ENCODE measurements at places on chromosomes 1 and 21. TPM values are rescaled to one million over a fixed set of nuclear protein-coding genes. Genes with fewer than 3 reads are reported as not detected.
A peak's percentile ranks its signal among the peaks of the same experiment; 100 is the strongest.

Gene KLHDC7A
- 0.40 TPM for total RNA-seq

Gene KIAA0040
- total RNA-seq: 2.9 TPM

- no peak for DNase-seq
- H3K36me3 ChIP-seq: peaks cover 10% of the 10 kb centered on the region
- H3K27ac ChIP-seq: no peak overlapping the region
- no peak overlapping the region for H3K4me3 ChIP-seq
Observed at GRCh38 chr1:247294282-247294681, 37.4 kb downstream of the ZNF496 start.

GRCh38 chr1:87963556-87963955 lies 634.9 kb downstream of the LMO4 start:
- peaks cover 5% of the 10 kb centered on the region for H3K4me1 ChIP-seq
- no peak overlapping the region for H3K27ac ChIP-seq
- H3K4me3 ChIP-seq: no peak overlapping the region
- DNase-seq: no peak
- H3K36me3 ChIP-seq: no peaks in the 10 kb centered on the region

Gene PRDM16
- 8.3 TPM for total RNA-seq

Gene ZNF648
- total RNA-seq: 3.1 TPM

Gene HRNR
- total RNA-seq: not detected

Gene LAMC2
- 0.61 TPM for total RNA-seq

GRCh38 chr1:52677076-52677806 lies 20.9 kb downstream of the COA7 start:
- no peak overlapping the region for H3K27ac ChIP-seq
- no peak for DNase-seq
- H3K4me3 ChIP-seq: no peak overlapping the region
- peaks cover 3% of the 10 kb centered on the region for H3K4me1 ChIP-seq
- H3K27me3 ChIP-seq: no peaks in the 10 kb centered on the region

Gene ELOVL1
- 66.5 TPM for total RNA-seq

- no peak overlapping the region for H3K4me3 ChIP-seq
- no peaks in the 10 kb centered on the region for H3K4me1 ChIP-seq
- H3K27me3 ChIP-seq: no peaks in the 10 kb centered on the region
- peaks cover 6% of the 10 kb centered on the region for H3K36me3 ChIP-seq
Observed at GRCh38 chr21:32674731-32675130, 53.1 kb downstream of the SYNJ1 start.

GRCh38 chr1:194289569-194290266 lies 1103.3 kb upstream of the B3GALT2 start:
- no peak overlapping the region for H3K4me3 ChIP-seq
- H3K36me3 ChIP-seq: no peaks in the 10 kb centered on the region
- H3K4me1 ChIP-seq: no peaks in the 10 kb centered on the region
- no peak for DNase-seq

Gene MYBPHL
- 0.11 TPM for total RNA-seq

DNA sequence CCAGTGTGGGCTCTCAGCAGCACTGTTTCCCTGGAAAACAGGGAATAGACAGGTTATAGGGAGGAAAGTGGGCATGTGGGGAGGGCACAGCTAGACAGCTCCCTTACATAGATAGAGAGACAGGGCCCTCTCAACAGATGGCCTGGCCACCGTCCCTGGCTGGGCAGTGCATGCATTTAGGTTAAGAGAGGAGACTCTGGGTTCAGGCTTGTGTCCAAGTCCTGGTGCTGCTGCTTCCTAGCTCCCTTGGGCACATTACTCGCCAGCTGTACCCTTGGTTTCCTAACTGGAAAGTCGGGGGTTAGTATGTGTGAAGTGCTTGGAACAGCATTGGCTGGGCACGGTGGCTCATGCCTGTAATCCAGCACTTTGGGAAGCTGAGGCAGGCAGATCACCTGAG lies 9.1 kb downstream of the PLOD1 start:
- peaks cover 26% of the 10 kb centered on the region for H3K36me3 ChIP-seq
- no peaks in the 10 kb centered on the region for H3K27me3 ChIP-seq
- DNase-seq: no peak
- H3K4me3 ChIP-seq: no peak overlapping the region
- no peak overlapping the region for H3K27ac ChIP-seq
- peaks cover 21% of the 10 kb centered on the region for H3K4me1 ChIP-seq

Gene ZFYVE9
- 46.7 TPM for total RNA-seq

DNA sequence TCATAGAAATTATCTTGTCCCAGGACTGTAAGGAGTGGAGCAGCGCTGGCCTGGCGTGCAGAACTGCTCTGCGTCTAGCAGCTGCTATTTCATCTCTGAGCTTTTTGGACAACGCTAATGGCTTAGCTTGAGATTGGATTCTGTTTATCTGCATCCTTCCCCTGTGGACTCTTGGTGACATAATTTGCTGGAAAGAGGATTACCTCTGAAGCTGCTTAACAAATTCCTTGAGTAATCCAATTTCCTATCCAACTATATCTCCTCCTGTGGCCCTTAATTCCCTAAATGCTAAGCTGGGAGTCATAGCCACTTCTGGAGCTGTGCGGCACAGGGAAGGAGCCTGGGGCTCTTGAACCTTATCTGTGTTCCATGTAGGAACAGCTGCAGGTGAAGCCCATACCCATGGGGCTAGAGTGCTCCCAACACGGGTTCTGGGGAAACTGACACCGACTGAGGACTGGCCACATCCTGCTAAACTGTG lies 43.2 kb downstream of the IL6R start:
- H3K36me3 ChIP-seq: no peaks in the 10 kb centered on the region
- H3K4me3 ChIP-seq: no peak overlapping the region
- no peak for DNase-seq
- H3K4me1 ChIP-seq: peaks cover 5% of the 10 kb centered on the region

DNA sequence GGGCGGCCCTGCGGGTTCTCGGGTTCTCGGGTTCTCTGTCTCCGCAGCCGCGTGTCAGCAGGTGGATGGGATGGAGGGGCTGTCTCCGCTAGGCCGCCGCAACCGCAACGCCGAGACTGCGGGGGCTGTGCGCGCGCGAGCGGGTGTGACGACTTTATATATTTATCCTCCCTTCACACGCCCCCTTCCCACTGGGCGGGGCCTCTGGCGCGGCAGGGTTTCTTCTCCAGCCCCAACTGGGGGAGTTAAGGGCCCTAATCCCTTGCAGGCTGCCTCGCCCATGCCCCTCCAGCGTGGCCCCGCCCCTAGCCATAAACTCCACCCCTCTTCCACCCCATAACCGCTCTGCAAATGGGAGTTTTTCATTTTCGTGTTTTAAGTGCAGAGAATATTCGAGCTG lies 3.4 kb downstream of the IGSF21 start:
- H3K4me1 ChIP-seq: peaks cover 45% of the 10 kb centered on the region
- no peak for DNase-seq
- H3K36me3 ChIP-seq: no peaks in the 10 kb centered on the region
- H3K27ac ChIP-seq: no peak overlapping the region
- peak overlapping the region; percentile 36 for H3K4me3 ChIP-seq

DNA sequence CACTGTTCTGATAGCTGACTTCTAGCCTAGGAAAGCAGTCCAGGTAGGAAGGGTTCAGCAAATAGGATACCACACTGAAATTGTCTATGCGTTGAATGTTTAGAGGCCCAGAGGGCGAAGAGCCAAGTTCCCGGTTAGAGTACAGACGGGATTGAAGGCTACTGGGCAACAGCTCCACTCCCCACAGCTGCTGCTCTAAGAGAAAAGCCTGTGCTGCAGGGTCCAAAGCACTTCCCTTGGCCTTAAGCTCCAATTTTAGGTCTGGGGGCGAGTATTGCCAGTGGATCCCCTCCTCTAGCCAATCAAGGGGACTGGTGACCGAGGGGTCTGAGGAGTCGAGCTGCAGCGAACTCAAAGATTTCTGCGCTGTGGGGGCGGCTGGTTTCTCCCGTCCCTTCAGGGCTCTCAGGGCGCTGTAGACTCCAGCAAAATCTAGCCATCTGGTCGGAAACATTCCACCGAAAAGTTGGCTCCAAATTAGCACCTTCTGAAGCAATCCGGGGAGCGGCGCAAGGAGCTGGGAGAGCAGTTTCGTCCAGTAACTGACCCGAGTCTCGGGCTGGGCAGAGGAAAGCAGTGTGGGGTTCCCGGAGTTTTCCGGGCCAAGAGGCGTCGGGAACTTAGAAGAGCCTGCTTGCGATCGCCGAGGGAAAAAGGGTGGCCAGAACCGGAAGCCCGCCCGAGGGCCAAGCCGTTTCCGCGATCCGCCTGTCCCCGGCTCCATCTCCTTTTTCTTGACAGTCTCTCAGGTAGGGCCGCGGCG lies 748 bp downstream of the PPP1R15B start:
- no peaks in the 10 kb centered on the region for H3K27me3 ChIP-seq
- DNase-seq: peak; percentile 22
- H3K4me1 ChIP-seq: peaks cover 11% of the 10 kb centered on the region

DNA sequence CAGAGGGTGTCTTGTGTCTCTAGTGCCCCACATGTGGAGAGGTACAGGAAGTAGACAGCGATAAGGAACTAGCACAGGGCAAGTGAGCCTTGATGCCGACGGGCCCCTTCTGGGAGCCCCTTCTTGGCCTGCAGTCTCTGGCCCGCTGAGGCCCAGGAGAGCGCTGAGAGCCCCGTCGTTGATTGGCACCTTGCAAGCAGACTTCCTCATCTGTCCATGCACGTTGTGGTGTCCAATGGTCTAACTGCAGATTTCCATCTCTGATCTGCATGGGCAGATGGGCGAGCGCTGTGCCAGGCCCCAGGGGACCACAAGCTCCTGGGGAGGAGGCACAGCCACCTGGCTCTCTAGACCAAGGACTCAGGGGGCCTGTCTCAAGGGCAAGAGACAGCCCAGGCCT lies 32.4 kb downstream of the PLEKHA6 start:
- no peaks in the 10 kb centered on the region for H3K27me3 ChIP-seq
- DNase-seq: no peak
- peaks cover 10% of the 10 kb centered on the region for H3K36me3 ChIP-seq
- H3K27ac ChIP-seq: no peak overlapping the region

Gene SCYL3
- total RNA-seq: 15.4 TPM

DNA sequence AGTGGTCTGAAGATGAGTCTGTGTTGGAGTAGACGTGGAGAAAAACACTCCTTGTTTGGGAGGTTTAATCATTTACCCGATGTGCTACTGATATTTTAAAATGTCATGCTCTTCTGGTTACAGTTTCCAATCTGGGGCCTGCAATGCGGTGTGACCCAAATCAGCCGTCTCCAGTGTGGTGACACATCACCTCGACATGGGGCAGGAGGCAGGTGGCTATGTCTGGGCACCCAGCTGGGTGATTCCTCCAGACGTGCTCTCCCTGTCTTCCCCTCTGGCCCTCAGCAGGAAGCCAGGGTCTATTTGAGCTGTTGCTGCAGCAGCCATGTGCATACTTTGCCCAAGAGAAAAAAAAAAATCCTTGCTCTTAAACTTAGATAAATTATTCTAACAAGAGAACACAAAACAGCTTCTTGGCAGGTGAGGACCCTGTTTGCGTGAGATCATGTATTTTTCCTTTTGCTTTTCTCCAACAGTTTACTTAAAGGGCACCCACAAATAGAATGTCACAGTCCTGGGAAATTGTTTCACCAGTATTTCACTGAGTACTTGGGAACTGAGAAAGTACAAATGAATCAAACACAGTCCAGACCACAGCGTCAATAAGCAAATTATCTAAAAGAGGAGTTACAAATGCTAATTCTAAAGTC lies 38.9 kb upstream of the MAP10 start:
- no peak for DNase-seq
- H3K27me3 ChIP-seq: no peaks in the 10 kb centered on the region
- H3K36me3 ChIP-seq: no peaks in the 10 kb centered on the region
- H3K27ac ChIP-seq: no peak overlapping the region

DNA sequence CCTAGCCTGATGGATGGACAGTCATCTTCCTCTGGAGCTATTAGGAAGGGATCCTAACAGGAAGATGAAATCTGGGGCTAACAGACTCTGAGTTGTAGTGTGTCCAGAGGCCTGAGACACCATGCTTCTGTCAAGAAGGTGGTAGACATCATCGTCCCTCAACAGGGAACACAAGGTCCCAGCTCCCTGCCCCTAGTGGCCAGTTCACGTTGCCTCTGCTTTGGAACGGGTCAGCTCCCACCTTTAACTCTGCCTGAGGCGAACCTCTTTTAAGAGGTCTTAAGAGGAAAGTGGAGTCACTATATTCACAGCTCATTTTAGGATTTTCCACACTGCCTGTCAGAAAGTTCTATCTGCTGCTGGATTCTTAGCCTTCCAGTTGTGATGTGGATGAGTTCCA lies 28.3 kb downstream of the LRRC71 start:
- peaks cover 81% of the 10 kb centered on the region for H3K36me3 ChIP-seq
- no peak overlapping the region for H3K4me3 ChIP-seq
- H3K27me3 ChIP-seq: no peaks in the 10 kb centered on the region
- no peaks in the 10 kb centered on the region for H3K4me1 ChIP-seq
- no peak for DNase-seq
- H3K27ac ChIP-seq: no peak overlapping the region

DNA sequence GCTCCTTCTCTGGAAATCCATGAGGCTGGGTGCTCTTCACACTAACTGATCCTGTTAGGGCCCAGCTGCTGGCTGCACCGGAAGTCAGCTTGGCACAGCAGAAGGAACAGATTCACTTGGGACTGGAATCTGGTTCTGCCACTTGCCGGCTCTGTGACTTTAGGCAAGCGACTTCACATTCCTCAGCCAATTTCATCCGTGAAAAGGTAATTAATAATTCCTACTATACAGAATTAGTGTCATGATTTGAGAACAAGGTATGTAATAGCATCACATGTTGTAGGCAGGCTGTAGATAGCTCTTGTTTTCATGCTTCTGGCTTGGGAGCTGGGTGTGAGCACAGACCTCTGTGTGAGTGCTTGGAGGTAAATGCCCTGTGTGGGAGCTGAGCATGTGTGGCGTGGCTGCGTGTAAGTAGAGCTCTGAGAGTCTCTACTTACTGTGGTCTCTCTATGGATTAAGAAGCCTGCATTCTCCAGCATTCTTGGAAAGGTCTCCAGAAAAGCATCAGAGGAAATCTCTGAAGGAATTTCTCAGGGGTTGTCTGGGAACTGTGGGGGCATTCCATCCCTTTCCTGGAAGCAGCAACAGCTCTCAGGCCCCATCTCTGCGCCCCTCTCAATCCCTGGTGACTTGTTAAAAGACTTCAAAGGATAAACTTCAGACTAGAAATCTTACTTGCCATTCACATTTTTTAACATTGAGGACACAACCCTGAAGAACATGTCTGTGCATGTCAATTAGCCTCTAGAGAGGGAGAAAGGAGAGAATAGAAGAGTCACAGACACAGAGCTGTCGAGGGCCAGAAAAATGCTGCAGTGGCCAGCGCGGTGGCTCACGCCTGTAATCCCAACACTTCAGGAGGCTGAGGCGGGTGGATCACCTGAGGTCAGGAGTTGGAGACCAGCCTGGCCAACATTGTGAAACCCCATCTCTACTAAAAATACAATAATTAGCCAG lies 47.7 kb upstream of the PPM1J start:
- H3K27me3 ChIP-seq: no peaks in the 10 kb centered on the region
- peaks cover 11% of the 10 kb centered on the region for H3K4me1 ChIP-seq
- DNase-seq: no peak
- no peak overlapping the region for H3K4me3 ChIP-seq
- H3K27ac ChIP-seq: no peak overlapping the region
- H3K36me3 ChIP-seq: no peaks in the 10 kb centered on the region

Gene PPM1J
- total RNA-seq: 5.0 TPM

Gene SYT6
- 4.9 TPM for total RNA-seq

DNA sequence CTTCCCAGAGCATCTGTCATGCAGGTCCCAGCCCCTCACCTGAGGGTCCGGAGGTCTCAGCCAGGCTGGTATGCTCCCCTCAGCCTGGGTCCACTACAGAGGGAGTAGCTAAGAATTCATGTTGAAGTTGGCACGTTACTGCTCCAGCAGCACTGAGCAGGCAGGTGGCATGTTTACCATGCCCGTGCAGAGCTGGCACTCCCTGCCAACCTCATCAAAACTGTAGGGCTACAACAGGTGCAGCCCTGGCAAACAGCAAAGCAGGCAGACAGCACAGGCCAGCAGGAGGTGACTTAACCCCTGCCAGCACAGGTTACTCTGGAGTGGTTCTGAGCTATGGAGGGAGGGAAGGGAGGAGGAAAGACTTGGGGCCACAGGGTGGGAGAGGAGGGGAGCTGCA lies 46.4 kb downstream of the NUAK2 start:
- H3K27ac ChIP-seq: no peak overlapping the region
- no peak overlapping the region for H3K4me3 ChIP-seq
- H3K4me1 ChIP-seq: peaks cover 28% of the 10 kb centered on the region
- peaks cover 43% of the 10 kb centered on the region for H3K36me3 ChIP-seq
- H3K27me3 ChIP-seq: no peaks in the 10 kb centered on the region

Measured in spinal cord (tissue), 10 donors.